ENCODE measurements at places on chromosomes 6 and 20.

DNA sequence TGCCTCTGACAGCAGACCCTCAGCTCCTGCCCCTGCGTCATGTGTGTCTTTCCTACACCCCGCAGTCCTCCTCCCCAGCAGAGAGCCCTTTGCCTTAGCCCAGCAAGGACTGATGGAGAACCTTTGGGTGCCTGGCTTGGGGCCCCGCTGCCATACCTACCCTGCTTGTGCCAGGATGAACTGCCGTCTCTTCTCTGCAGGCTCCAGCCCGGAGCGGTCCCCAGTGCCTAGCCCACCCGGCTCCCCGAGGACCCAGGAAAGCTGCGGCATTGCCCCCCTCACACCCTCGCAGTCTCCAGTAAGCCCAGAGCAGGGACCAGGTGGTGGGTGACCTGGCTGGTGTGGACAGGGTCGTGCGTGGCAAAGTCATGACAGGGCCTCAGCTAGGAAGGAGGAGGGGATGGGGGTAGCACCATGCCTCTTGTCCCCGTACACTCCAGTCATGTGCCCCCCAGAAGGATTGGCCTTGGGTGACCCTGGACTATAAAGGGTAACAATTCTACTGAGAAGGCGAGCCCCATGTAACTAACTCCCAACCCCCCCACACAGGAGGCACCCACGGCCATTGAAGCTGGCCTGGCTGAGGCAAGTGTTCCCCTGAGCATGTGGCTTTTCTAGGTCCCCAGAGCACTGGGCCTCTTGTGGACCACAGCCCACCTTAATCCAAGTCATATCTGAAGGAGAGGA lies 8.3 kb downstream of the HSPA12B start:
- DNase-seq: no peak

DNA sequence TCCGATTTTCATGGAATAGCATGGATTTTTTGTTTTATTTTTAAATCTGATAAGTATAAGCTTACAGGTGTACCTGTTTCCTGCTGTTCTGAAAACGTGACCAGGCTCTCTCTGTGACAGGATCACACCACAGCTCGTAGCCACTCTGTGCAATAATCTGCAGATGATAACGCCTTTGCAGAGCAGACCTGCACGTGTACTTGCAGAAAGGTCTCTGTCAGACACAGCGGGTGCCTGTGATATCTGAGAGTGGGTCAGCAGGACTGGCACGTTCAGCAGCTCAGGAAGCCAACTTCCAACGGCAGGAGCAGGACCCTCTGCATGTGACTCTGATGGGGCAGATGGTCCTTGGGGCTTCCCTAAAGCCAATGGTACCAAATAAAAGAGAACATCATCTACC lies 68.6 kb upstream of the HDDC2 start:
- DNase-seq: no peak

DNA sequence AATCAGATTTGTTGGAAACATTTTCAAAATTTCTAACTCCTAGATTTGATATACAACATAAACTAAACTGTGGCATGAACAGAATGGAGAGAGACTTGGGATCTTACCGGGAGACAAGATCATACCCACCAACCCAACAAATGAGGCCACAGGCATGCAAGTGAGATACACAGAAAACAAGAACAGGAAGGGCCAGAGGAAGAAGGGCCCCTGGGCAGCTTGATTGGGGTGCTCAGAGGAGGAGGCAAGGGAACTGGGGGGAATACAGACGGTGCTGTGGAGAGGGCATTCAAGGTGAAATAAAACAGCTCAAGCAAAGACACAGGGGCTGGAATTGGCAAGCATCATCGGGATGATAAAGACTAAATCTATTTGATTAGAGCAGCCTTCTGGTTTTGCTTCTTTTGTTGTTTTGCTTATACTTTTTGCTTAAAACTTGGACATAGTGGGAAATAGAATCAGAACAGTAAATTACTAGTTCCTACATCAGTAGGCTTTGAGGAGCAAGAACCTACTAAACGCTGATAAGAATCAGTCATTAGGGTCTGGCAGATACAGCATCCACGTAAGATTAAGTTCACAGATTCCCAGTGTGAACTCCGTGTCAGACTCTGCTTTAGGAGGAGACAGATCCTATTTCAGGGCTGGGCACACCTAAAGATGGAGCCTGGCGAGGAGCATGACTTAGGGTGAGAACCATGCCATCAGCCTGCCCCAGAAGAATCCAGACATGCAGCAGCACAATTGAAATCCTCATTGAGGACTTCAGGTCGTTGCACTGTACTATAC lies 3.5 kb upstream of the RAMACL start:
- DNase-seq: no peak

GRCh38 chr6:41502917-41503671 lies 43.1 kb upstream of the FOXP4 start:
- DNase-seq: peak; percentile 18

DNA sequence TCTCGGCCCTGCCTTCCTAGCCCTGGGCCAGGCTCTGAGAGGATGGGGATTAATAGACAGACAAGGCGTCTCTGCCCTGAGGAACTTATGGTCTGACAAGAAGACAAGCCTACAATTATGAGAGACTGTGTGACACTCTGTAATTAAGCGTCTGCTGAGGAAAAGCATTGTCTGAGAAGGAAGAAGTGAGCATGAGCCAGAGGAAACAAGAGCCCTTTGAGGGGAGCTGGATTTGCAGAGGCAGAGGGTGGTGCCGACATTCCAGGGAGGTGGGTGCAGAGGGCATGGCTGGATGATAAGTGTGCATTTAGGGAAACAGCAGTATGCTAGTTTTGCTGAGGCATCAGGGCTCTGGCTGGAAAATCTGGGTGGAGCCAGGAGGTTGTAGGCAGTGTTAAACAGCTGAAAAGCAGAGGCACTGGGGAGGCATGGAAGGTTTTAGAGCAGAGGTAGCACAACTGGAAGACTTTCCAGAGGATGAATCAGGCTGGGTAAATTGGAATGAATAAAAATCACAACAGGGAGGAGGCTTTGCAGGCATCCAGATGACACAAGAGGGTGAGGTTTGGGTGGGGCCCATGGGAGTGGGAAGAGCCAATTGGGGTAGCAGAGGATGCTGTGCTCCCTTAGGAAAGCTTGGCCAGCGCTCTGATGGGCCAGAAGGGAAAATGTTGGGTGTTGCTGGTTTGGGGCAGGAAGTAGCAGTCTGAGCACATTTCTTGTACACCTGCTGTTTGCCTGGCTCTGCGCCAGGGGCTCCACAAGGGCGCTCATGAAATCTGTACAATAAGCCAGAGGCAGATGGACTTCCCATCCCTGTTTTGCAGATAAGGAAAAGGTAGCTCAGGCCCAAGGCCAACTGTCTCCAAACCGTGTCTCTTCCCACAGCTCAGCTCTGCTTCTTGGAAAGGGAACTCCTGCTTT lies 74.0 kb upstream of the MYL9 start:
- no peak for DNase-seq

Data from astrocyte (in vitro differentiated cells and primary cell).